ENCODE measurements at places on chromosomes 7 and 10.

DNA sequence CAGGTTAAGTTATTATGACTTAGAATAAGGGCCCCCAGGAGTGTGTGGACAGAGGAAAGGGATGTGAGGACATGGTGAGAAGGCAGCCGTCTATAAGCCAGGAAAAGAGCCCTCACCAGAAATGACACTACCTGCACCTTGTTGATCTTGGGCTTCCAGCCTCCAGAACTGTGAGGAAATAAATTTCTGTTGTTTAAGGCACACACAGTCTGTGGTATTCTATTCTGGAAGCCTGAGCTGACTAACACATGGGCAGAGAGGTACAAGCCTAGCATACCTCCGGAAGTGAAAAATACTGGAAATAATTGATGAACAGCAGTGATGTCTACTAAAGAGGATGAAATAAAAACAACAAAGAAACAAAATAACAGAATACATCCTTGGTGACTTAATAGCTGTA is 46.1 kb upstream of the GRB10 start:
- no peak for DNase-seq

DNA sequence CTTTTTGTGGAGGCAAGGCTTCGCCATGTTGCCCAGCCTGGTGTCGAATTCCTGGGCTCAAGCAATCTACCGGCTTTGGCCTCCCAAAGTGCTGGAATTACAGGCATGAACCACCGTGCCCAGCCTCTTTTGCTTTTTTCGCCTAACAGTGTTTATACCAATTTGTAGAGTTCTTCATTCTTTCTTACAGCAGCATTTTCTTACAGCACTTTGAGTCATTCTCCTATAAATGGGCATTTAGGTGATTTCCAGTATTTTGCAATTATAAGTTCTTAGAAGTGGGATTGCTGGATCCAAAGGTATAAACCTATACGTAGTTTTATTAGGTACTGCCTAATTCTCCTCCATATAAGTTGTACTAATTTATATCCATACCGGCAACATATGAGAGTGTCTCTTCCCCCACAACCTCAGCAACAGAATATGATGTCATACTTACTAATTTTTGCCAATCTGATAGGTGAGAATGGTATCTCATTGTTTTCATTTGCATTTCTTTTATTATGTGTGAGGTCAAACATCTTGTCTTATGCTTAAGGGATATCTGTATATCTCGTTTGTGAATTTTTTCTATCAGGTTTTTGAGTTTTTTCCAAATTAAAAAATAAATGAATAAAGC is 39.1 kb downstream of the SUFU start:
- DNase-seq = no peak

- no peak for DNase-seq
Observed at GRCh38 chr7:18491871-18492270, 3.7 kb upstream of the HDAC9 start.

GRCh38 chr10:61888744-61889143 is 12.8 kb upstream of the ARID5B start:
- no peak for DNase-seq

- no peak for DNase-seq
Observed at GRCh38 chr7:102860351-102860811, 52.4 kb upstream of the LRRC17 start.

- DNase-seq = no peak
Observed at GRCh38 chr10:56481521-56482091, 120.5 kb upstream of the ZWINT start.

DNA sequence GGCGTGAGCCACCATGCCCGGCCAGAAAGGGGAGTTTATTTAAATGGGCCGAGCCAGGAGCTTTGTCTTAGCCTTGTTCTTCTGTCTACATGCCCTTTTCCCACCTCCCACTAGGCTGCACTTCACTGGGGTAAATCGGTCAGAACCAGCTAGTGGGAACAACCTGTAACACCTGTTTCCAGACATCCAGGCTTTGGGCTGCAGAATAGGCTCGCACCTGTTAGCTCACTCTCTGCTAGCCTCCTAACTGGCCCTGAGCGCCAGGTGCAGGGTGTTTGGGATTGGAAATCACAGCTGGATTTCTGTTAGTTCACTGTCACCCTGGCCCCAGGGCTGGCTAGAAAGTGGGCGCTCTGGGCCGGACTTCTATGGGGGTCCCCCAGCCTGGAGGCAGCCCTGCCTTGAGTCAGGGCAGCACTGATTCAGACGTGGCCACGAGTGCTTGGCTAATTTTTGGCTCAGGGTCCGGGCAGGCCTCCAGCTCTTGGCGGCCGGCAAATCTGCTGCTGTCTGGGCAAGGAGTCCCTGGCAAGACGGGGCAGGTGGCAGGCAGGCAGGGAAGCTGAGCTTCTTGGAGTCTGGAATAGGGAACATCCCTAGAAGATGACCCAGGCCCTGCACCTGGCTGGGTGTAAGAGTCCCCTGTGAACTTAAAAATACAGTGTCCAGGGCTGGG is 48.6 kb downstream of the GTF2IRD1 start:
- no peak for DNase-seq

DNA sequence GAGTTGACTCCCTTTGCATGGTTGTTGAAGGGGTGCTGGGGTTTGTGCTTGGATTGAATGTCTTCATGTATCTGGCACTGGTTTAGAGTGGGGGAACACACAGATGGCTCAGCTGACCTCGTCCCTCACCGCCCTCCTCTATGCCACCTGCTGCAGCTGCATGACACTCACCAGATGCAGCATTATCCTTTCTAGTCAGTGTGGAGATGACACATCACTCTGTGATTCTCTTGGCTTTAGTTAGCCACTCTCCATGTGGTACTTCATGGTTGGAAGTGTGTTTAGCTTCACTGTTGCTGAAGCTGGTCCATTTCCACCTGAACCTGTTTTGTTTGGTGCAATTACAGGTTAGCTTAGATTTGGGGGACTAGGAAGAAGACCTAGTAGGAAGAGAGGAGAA is 56.3 kb upstream of the BMPER start:
- DNase-seq = no peak

GRCh38 chr10:46995234-46995633 is 84.0 kb downstream of the PTPN20 start:
- DNase-seq = no peak

GRCh38 chr10:63707254-63707910 is 186.2 kb downstream of the REEP3 start:
- peak; percentile 86 for DNase-seq

GRCh38 chr7:27116031-27116961 is 13.8 kb upstream of the HOXA2 start:
- peak; percentile 49 for DNase-seq

DNA sequence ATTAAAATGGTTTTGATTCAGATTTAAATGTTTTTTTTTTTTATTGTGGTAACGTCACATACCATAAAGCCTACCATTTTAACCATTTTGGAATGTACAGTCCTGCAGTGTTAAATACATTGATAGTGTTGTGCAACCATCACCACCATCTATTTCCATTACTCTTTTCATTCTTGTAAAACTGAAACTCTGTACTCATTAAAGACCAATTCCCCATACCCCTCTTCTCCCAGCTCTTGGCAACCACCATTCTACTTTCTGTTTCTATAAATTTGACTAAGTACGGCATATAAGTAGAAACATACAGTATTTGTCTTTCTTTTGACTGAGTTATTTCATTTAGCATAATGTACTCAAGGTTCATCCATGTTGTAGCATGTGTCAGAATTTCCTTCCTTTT is 96.2 kb downstream of the EXOC4 start:
- DNase-seq = no peak

- no peak for DNase-seq
Observed at GRCh38 chr10:117536866-117537435, 5.6 kb upstream of the EMX2 start.

DNA sequence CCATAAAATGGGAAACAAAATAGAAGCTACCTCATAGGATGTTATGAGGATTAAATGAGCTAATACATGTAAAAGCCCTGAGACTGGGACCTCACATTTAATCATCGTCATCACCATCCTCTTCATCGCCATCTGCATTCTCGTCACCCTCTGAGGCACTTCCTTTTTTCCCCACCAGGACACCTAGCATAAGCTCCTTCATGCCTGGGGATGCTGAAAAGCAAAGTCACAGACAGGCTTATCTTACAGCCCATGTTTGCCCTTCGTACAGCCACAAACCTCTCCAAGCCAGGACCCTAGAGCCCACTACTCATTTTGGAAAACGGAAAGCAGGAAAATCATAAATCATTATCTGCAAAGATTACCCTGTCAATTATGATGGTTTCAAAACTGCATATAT is 249.6 kb downstream of the GPAM start:
- no peak for DNase-seq

DNA sequence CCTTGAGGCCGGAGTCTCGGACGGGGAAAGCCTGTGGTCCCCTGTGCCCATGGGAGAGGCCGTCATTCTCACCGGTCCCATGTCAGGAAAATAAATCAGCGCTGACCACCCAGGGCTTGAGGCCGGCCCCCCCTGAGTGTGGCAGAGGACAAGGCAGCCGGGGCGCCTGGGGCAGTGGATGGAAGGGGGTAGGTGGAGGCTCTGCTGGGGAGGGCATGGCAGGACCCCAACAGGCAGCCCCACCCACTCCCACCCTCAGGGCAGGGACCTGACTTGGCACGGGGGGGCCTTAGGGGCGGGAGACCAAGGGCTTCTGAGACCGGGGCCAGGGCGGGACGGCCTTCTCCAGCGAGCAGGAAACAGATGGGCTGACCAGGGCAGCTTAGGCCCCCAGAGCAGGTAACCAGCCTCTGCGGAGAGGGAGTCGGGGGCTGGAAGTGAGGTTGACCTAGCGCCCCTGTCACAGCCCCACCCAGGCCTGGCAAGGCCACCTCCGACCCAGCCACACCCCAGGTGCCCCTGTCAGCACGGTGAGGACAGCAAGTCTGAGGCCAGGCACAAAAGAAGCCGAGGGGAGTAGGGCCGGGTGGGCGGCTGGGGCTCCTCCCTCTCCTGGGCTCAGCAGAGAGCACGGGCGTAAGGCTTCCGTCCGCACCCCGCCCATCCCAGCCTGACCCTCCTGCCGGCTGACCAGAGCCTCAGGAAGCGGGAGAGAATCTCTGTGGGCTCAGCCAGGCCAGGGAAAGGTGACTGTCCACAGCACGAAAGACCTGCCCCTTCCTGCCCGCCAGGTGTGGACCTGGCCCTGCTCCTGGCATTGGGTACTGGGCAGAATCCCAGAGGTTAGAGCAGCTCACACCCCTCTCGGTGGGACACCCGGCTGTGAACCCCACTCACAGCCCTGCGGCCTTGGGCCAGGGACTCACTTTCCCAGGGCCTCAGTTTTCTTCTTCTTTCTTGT is 87.4 kb downstream of the FOXL3 start:
- DNase-seq = no peak

- DNase-seq = no peak
Observed at GRCh38 chr10:2469802-2470201, 597.5 kb upstream of the PFKP start.

DNA sequence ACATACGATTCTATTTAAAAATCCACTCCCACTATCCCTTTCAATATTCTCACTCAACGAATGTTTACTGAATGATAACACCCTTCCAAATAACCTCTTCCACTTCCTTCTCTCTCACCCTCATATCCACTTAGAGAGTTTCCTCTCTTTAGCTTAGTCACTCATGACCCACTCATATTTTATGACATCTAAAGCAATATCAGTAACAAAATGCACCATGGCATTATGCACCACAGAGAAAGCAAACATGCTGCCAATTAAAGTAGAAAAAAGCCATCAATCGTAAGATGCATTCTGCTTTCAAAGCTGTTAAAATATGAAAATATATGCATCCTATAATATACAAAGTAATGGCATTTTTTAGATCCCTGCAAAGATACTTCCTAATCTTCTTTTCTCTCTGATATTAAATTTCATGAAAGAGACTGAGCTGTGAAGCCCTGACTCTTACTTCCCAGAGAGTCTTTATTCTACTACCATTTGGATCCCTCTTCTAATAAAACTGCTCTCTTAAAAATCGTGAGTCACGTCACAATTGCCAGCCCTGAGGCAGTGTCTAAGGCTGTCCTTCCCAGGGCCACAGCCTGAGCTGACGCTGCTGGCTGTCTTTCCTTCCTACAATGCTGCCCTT is 283.0 kb upstream of the KLF6 start:
- peak; percentile 56 for DNase-seq

GRCh38 chr10:110174816-110175215 is 32.6 kb upstream of the MXI1 start:
- no peak for DNase-seq

- no peak for DNase-seq
Observed at GRCh38 chr7:45898222-45898621, 9.9 kb downstream of the IGFBP1 start.

DNA sequence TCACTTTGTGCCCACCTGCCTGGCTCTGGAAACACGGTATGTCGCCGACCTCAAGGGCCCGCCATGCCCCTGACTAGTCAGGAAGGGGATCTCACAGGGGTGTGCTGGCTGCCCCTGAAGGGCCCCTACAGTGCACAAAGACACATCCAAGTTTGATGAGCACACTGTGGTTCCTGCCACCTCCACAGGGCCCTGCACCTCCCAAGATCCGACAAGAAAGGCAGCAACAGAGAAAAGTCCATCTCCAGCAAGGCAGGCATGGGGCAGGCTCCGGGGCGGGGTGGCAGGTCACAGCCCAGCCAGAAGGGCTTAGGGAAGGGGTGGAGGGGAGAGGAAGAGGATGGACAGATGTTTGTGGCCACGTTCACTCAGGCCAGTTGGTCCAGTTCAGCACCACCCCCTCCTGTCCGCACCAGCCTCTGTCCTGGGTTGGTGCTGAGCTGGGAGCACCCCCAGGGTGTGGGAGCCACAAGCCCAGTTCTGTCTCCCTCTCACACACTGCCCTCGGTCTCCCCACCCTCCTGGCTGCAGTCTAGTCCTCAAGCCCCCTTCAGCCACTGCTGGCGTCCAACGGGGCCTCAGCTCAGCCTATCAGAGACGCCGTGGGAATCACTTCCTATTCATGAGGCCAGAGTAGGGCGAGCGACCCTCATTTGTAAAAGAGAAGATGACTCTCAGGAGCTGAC is 11.5 kb downstream of the DRGX start:
- DNase-seq = no peak

- DNase-seq = no peak
Observed at GRCh38 chr10:79081353-79082034, 12.7 kb downstream of the ZMIZ1 start.

GRCh38 chr10:102473445-102474331 is 22.3 kb upstream of the C10orf95 start:
- DNase-seq = no peak

DNA sequence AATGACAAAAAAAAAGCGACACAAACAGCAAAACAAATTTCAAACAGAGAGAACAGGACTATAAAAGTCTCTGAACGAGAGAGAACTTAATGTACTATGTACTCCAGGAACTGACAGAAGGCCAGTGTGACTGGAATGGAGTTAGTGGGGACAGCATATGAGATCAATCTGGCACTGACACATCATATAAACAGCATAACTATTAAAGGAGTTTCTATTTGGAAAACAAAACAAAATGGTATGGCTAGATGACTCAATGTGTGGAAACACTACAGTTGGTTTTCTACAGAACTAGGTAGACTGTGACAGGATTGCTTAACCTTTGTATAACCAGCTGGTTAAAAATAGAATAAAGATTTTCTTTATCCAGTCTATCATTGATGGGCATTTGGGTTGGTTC is 232.9 kb upstream of the KAT6B start:
- peak; percentile 35 for DNase-seq

- DNase-seq = no peak
Observed at GRCh38 chr10:123133541-123134342, 2.0 kb upstream of the HMX3 start.

GRCh38 chr10:86439544-86439943 is 72.9 kb upstream of the GRID1 start:
- DNase-seq = no peak
